ENCODE measurements at places on chromosomes 3 and 15.

GRCh38 chr15:33113666-33114373 lies 80.7 kb downstream of the FMN1 start:
- DNase-seq, result no peak

GRCh38 chr3:149020196-149020838 lies 29.0 kb downstream of the GYG1 start:
- DNase-seq, result no peak

DNA sequence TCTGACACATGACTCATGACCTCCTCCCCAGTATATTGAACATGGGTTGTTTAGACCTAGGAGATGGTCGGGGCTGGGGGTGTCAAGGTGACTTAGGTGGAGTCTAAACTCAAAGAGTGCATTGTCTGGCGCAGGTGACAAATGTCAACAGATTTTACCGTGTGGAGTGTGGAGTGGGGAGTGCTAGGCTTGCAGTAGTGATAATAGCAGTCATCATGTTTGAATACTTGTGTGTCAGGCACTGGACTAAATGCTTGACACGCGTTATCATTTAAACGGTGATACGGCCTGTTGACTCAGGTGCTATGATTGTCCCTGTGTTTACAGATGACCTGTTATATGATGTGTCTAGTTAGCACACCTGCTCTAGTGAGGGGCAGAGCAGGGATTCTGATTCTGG lies 30.8 kb downstream of the MUC20 start:
- DNase-seq, result no peak

- no peak for DNase-seq
Measured at GRCh38 chr3:26840272-26840870, 217.8 kb downstream of the LRRC3B start.

DNA sequence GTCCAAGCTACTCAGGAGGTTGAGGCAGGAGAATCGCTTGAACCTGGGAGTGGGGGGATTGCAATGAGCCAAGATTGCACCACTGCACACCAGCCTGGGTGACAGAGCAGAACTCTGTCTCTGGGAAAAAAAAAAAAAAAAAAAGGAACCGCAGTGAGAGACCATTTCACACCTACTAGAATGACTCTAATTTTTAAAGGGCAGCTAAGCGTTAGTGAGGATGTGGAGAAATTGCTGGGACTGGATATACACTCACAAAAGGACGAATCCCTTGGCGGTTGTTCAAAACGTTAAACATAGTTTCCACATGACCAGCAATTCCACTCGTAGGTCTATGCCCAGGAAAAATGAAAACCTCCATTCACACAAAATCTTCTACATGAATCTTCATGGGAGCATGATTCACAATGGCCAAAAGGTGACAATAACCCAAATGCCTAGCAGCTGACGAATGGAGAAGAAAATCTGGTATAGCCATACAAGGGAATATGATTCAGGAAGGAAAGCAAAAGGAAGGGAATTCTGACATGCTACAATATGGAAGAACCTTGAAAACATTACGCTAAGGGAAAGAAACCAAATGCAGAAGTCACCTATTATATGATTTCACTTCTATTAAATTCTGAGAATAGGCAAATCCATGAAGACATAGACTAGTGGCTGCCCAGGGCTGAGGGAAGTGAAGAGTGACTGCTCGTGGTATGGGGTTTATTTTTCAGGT lies 127.0 kb downstream of the CHSY1 start:
- peak; percentile 84 for DNase-seq

GRCh38 chr3:25153561-25153960 lies 274.5 kb upstream of the RARB start:
- DNase-seq, result no peak

DNA sequence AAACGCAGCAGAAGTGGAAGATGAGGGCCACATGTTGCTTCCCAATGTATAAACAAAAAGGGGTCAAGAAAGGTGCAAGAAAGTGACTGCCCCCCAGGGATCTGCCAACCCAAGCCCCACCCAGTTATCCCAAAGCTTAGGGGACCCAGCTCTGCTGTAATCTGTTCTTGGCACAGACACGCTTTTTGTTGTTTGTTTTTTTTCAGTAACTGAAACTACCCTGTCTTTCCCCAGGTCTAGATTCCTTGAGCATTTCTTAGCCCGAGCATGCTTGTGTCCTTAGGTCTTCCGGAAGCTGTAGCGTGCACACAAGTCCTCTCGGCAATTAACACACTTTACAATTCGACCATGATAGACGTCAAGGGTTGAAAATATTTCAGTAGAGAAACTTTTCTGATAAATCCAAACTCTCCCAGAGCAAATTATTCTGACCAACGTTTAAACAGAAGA lies 8.5 kb upstream of the PPARG start:
- DNase-seq, result no peak

DNA sequence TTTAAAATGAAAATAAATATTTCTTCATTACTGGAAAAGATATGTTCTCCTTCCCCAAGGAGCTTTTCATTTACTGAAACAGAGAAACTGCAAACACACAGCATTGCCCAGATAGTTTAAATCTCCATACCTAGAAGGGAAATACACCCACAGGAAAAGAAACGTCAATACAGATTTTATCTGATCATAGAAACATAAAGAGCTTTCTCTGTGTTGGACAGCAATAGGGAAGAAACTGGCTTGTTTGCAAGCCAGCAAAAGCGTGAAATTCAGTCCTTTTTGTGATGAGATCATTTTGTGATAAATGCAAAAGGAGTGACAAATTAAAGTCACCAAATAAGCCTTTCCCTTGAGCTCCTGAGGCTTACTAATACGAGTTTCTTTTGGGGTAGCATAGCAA lies 398.0 kb downstream of the TIGIT start:
- no peak for DNase-seq

DNA sequence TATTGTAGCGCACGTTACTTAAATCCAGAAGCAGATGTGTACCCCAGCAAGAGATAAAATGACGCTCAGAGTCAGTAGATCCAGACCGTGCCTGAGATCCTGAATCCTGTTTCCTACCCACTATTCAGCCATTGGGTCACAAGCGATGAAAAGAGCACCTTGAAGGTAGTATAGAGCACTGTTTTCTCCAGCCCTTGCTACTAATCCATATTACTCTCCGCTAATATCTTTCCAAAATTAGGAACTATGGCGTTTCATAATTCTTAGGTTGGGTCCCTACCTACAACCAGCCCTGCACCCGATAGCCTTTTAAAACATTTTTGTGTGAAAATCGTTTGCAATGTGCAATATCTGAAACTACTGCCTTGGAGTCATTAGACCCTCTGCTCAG lies 596 bp downstream of the BTD start:
- no peak for DNase-seq

DNA sequence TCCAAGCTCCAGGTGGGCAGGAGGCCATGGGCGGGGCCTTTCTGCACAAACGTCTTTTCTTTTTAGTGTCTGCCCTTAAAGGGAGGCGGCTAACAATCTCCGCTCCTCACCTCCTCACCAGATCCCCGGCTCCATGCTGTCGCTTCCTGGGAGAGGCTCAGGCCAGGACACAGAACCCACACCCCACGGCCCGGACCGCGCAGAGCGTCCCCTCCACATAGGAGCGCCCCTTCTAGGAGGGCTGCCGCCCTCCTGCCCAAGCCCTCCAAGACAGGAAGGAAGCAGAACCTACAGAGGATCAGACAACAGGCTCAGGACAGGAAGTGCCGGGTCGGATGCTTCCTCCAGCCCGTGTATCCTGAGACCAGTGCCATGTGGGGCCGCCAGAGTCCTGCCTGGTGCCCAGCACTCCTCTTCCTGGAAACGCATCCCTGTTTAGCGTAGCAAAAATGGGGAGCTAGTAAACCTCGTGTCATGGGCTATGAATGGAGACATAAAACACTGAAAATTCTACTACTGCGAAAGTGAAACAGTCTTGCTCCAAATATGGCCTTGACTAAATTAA lies 83.2 kb upstream of the ATP10A start:
- DNase-seq, result no peak

- no peak for DNase-seq
Measured at GRCh38 chr3:161014843-161015749, 90.1 kb downstream of the B3GALNT1 start.

DNA sequence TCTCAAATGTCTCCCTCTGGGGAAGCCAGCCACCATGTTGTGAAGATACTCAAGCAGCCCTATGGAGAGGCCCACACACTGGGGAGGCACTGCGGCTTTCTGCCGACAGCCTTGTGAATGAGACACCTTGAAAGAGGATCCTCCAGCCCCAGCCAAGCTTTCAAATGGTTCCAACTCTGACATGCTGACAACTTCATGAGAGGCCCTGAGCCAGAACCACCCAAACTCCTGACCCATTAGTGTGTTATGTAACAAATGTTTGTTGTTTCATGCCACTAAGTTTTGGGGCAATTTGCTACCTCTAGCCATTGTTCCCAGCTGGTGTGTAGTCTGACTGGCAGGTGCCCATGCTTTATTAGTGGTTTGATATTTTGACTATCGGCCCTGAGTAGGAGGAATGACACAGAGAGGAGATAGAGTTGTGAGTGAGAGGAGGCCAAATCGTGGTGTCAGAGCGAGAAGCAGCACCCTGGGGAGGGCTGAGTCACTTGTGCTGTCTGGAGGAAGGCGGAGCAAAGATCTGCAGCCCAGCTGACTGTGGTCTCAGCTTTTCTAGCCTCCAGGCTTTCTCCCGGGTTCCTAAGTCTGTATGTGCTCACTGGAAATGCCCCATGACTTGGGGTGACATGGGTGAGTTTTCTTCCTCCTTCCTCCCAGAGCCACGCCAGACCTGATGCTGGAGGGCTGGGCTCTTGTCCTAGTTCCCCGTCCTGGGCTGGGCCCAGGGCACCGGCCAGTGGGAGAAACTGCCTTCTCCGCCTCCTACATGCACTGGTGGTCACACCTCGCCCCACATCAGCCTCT lies 56.7 kb upstream of the BLM start:
- peak; percentile 93 for DNase-seq

DNA sequence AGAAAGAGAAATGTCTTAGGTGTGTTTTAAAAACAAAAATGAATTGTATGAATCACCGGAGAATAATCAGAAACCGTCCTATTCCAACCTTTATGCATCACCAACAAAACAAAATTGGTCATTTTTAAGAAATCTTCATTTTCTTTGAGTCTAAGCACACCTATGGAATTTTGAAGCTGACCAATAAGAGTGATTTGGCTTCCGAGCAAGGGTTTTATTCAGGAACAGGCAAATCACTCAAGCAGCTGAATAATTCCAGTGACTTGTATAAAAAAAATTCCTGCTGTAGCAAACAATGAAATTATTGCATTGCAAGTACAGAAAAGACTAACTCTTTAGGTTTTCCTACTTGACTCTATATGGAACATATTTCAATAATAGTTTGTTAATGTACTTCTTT lies 83.8 kb upstream of the FNDC3B start:
- DNase-seq, result no peak

GRCh38 chr3:174536319-174536718 lies 322.8 kb upstream of the NAALADL2 start:
- DNase-seq, result no peak

- no peak for DNase-seq
Measured at GRCh38 chr3:73046195-73046594, 15.3 kb upstream of the EBLN2 start.

- no peak for DNase-seq
Measured at GRCh38 chr3:55205990-55206389, 278.1 kb upstream of the LRTM1 start.

DNA sequence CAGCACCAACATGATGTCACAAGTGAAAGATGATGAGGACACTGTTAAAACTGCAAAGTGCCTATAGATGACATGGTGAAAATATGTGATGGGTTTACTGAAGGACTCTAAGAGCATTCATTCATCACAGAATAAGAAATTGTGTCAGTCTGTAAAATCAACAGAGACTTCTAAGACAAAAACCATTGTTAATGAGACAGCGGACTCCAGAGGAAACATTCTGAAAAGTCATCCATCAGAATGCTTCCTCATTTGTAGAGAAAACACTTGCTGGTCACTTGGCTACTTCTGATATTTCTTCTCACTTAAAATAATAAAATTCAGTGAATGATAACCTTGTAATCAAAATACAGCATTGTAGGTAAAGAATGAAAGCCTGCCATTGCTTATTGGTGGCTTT lies 7.3 kb downstream of the PLSCR4 start:
- no peak for DNase-seq

GRCh38 chr15:100259266-100259665 lies 82.5 kb downstream of the ADAMTS17 start:
- DNase-seq, result no peak

DNA sequence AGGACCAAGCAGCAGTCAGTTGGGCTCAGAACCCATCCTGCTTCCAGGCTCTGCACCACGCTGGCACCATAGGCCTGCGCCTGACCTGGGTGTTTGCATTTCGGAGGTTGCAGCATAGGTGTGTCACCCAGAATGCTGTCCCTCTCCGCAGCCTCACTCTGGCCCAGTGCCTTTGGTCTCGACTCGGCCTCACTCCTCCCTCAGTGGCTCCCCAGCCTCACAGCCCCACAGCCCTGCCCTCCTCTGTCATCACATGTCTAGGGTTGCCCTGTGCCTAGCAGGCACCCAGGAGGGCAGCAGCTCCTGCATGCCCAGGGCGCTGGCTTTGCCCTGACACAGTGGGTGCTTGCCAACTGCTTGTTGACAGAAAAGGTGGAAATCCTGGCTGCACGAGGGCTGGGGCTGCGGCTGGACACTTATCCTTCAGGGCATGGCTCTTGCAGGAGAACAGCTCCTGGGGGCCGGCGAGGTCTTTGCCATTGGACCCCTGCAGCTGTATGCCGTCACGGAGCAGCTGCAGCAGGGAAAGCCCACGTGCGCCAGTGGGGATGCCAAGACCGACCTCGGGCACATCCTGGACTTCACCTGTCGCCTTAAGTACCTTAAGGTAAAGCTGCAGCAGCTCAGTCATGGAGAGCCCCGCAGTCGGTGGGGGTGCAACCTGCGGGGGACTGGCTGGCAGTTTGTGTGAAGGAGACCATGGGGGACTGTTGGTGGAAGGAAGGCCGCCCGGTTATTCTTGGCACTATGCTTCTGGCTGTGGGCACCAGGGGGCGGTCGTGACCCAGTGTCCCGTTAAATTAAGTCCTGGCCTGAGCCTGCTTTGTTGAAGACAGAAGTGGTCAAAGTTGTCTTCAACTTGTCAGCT lies 16.2 kb downstream of the NISCH start:
- no peak for DNase-seq

- peak; percentile 61 for DNase-seq
Measured at GRCh38 chr3:42262525-42262924, 3.5 kb downstream of the CCK start.

- DNase-seq, result no peak
Measured at GRCh38 chr3:10551821-10552630, 46.6 kb upstream of the ATP2B2 start.

GRCh38 chr15:29003840-29004233 lies 118.1 kb downstream of the APBA2 start:
- DNase-seq, result no peak

- no peak for DNase-seq
Measured at GRCh38 chr15:50624616-50625168, 61.9 kb downstream of the TRPM7 start.

DNA sequence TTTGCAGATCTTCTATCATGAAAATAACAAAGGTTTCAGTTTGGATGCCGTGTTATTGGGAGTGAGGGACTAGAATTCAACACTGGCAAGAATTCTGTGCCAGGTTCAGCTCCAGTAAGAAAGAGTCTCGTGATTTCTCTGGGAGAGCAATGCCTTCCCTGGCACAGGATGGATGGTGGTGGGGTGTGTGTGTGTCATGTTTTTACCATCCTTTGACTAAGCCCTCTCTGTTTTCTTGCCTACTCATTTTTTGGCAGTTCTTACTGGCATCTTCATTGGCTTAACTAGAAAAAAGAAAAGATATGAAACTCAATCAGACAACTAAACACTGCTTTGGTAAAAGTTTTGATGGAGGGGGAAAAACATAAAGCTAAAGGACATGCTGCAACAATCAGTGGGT lies 86.6 kb downstream of the FMN1 start:
- DNase-seq, result no peak

Data from amniotic stem cell (primary cell).